ENCODE measurements at places on chromosomes 7 and 10.
A peak's percentile ranks its signal among the peaks of the same experiment; 100 is the strongest.

GRCh38 chr7:141704741-141705140, 2.8 kb upstream of the DENND11 start:
- DNase-seq = no peak

GRCh38 chr7:129343099-129343700, 91.0 kb upstream of the STRIP2 start:
- DNase-seq = no peak

GRCh38 chr7:90602303-90602702, 6.2 kb downstream of the CDK14 start:
- no peak for DNase-seq

- no peak for DNase-seq
Measured at GRCh38 chr7:98394377-98394836, 6.5 kb downstream of the BAIAP2L1 start.

DNA sequence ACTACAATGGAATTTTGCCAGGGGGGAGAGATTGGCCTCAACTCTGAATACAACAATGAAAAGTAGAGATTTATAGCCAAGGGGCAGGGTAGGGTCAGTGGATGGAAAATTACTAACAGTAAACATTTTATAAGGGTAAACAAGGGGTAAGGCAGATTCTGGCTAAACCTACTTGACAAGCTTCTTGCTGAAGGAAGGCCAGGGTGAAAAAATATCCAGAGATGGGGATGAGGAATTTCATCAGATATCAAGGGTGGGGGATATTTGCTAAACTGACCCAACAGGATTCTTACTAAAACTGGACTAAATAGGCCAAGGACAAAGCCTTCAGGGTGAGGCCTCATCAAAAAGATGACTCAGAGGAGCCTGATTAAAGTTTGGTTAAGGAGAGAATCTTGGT, 156.3 kb downstream of the RTKN2 start:
- no peak for DNase-seq

DNA sequence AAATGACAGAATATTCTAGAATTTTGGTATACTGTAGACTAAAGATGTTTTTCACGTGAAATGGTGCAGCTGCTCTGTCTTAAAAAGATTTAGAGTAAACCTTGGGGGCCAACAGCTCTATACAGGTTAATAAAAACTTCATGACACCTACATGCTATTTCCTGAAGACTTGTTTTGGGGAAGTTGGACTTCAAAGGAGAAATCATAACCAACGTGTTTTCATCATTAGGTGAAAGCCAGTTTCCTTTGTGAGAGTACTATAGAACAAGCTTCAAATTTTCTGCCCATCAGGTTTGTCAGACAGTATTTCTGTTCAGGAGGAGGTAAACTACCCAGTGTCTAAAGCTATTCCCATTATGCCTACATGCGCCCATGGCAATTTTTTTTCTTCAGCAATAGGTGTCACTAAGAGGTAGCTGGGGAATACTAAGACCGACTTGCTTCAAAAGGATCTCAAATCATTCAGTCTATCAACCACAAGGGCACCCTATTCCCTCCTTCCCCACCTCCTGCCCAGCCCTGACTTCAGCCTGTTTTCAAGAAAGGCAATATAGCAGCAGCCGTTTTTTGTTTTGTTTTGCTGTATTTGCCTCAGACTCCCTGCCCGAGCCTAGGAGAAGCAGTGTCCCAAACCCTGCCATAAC, 237.3 kb upstream of the SP8 start:
- DNase-seq = no peak

- no peak for DNase-seq
Measured at GRCh38 chr7:151472644-151473380, 32.9 kb upstream of the CRYGN start.

DNA sequence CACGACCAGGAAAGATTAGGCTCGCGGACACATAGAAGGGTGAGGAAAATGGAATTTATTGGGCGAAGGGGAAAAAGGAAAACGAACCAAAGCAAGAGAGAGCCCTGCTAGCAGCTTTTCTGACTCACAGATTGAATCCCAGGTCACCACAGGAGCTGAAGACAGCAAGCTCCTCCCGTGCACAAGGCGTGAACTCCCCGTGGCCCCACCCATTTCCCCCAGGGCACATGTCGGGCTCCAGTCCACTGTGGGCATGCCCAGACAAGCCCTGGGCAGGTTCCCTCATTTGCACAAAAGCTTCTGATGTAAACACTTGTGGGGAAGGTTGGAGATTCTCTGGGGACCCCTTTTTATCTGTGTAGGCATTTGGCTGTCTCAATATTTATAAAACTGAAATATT, 582.4 kb downstream of the SUGCT start:
- DNase-seq = no peak

DNA sequence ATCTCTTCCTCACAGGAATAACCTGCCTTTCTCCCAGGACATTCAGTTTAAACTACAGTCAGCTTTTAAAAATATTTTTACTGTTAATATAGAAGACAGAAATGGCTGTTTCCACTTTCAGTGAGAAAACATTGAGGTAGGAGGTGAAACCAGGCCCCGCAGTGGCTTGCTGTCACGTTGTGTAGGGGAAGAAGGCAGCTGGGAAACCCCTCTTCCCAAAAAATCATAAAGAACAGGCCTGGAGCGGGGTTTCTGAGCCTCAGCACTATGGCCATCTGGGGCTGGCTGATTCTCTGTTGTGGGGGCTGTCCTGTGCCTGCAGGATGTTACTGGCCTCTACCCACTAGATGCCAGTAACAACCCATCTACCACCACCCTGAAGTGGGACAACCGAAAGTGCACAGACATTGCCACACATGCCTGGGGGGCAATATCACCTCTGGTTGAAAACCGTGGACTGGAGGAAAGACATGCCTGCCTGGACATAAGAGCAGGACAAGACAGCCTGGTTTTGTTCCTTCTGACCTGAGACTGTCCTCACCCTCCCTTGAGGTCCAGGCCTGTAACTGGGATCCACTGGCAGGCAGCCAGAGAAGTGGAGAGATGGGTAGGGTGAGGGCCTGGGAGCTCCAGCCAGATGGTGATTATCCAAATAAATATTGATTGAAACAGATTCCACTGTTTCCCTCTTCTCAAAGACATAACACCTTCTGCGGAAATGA, 43.9 kb downstream of the KCNH2 start:
- DNase-seq = no peak

DNA sequence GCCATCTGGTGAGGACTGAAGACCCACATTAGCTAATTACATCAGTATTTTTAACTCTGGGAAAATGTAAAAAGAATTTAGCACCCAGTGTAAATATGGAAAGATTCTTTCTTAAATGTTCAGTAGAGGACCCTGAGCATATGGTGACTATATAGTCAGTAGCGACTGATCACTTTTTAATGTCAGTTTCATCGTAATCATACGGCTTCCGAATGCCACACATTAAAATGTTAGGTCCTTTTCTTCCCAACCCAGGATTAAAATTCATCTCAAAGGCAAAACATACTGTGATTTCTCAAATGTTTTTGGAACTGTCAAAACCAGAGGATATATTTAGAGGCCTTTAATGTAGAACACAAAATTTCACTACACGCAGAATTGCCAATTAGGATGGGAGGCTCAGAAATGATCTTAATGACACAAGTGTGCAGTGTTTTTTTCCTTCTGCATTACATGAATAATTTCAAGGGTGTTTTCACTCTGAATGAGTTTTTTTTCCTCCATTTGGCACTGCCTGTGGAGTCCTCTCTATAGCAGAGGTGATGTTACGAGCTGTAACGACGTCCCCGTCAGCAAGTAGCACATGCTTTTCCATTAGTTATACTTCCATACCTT, 382.7 kb downstream of the PAXIP1 start:
- no peak for DNase-seq

GRCh38 chr7:51256209-51256781, 60.3 kb downstream of the COBL start:
- no peak for DNase-seq

DNA sequence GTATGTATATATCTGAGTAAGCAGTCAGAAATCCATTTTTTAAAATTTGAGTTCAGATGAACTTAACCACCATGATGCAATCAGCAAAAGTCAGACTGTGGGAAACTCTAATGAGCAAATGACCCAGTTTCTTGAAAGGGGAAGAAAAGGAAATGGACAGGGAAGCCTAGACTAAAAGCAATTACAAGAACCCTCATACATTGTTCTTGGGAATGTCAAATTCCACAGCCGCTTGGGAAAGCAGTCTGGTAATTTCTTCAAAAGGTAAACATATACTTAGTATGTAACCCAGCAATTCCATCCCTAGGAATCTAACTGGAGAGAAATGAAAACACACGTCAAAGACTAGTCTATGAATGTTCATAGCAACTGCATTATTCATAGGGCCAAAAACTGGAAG, 16.4 kb upstream of the FOXK1 start:
- no peak for DNase-seq

- DNase-seq = no peak
Measured at GRCh38 chr7:28773423-28774145, 184.5 kb downstream of the TRIL start.

DNA sequence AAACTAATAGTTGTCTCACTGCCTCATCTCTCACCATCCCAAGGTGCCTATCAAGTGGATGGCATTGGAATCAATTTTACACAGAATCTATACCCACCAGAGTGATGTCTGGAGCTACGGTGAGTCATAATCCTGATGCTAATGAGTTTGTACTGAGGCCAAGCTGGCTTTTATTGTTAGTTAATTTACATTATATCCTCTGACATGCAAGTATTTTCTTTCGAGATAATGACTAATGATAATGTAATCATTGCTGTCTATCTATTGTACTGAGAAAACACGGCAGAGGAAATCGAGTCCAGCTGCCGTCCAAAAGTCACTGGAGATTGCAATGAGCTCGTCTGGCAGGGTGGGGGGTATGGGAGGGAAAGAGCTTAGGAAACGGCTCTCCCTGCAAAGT, 172.4 kb upstream of the LANCL2 start:
- no peak for DNase-seq

GRCh38 chr7:102264367-102264891, 22.2 kb upstream of the SH2B2 start:
- DNase-seq = no peak

- DNase-seq = no peak
Measured at GRCh38 chr10:37700886-37701780, 156.3 kb downstream of the ZNF248 start.

GRCh38 chr7:37352974-37353948, 95.4 kb downstream of the ELMO1 start:
- DNase-seq = peak; percentile 46

- no peak for DNase-seq
Measured at GRCh38 chr7:99679032-99679399, 780 bp downstream of the CYP3A5 start.

DNA sequence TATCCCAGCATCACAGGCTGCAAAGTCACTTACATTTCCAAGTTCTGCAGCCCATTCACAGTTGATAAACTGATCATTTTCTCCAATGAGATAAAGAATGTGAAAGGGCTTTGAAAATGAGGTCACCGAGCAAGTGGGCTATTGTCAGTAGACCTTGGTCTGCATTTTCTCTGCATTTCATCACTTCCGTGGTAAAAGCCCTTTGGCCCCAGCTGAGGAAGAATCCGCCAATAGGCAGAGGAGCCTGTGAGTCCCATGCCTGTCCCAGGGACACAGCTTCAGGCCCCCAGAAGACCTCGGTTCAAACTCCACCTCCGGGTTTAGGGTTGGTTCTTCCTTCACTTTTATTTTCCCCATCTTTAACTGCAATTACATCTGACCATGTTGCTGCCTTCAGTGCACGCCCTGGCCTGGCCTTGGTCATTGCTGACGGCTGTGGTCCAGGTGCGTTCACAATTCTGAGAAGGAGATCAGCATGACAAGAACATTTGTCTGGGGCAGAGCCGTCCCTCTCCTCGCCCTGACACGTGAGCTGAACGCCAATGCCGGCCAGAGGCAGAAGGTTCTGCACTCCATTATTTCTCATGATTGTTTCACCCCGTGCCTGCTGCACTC, 292.5 kb downstream of the TCERG1L start:
- no peak for DNase-seq

- DNase-seq = no peak
Measured at GRCh38 chr7:157434231-157434630, 97.4 kb downstream of the DNAJB6 start.

GRCh38 chr10:103333934-103334520, 16.9 kb downstream of the PCGF6 start:
- DNase-seq = no peak

- DNase-seq = no peak
Measured at GRCh38 chr7:18461785-18462467, 33.6 kb upstream of the HDAC9 start.

DNA sequence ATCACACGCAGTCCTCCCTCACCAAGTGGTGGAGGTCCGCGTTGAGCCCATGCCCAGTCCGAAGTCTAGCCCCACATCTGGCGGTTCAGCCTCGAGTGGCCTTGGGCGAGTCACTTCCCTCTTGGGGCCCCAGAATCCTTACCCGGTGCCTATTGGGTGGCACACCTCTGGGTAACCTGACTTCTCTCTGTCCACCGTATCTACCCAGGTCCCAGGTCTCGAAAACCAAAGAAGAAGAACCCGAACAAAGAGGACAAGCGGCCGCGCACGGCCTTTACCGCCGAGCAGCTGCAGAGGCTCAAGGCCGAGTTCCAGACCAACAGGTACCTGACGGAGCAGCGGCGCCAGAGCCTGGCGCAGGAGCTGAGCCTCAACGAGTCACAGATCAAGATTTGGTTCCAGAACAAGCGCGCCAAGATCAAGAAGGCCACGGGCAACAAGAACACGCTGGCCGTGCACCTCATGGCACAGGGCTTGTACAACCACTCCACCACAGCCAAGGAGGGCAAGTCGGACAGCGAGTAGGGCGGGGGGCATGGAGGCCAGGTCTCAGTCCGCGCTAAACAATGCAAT, 4.3 kb downstream of the EN2 start:
- no peak for DNase-seq

GRCh38 chr10:113038183-113038582, 88.1 kb downstream of the TCF7L2 start:
- DNase-seq = no peak

- DNase-seq = no peak
Measured at GRCh38 chr7:74405191-74405898, 48.4 kb upstream of the GTF2IRD1 start.

DNA sequence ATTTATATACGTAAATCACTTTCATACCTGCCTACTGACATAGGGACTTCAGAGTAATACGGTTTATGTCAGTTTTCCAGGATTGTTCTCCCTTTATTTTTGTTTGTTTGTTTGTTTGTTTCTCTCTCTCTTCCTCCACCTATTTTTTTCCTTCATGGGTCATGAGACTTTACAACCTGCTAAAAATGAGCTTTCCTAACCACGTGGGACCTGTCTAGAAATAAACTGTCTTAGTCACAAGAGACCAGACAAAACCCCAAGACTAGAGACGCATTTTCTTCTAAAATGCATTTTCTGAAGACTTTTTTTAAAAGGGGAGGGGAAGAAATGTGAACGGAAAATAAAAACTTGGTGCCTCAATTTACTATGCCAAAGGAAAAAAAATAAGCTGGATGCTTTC, 41.1 kb upstream of the FIGNL1 start:
- no peak for DNase-seq

DNA sequence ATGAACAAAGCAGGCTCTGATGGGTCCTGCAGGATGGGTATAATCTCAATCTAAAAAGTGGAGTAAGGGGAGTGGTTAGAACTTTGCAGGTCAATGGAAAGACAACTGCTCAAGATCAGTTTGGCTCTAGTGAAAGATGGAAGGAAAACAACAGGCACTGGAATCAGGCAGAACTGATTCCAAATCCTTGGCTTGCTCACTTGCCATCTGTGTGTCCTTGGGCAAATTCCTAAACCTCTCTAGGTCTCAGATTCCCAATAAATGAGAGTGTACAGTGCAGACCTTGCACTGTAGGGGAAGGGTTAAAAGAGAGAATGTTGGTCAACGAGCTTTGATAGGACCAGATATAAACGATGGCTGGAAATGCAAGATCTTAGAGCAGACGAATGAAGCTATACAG, 186.1 kb upstream of the AOAH start:
- no peak for DNase-seq

- DNase-seq = no peak
Measured at GRCh38 chr10:71857934-71858890, 7.2 kb upstream of the PSAP start.
